GM12891 (cell line): ENCODE measurements at places on chromosomes 6 and 20.

DNA sequence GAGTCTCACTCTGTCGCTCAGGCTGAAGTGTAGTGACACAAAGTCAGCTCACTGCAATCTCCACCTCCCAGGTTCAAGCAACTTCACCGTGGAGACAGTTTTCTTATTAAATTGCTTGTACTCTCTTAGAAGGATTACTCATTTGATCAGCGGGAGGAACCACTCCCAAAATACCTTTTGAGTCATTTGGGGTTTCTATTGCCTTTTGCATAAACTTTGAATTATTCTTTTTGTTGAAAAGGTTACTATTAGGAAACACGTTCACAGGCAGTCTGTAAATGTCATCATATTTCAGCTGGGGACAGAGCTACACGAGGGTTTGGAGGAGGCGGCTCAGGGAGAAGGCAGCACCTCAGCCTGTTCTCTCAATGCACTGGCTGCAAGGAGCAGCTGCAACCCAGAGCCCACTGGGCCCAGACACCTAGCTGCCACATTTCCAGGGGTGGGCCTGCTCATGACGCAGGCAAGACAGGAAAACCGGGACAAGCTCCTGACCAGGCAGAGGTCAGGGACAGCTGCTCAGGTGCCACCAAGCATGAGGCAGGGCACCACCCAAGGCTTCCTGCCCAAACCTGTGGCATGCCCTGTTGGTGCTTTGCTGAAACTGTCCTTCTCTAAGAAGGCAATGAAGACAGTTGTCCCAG lies 205.9 kb downstream of the BMP7 start:
- no peak for DNase-seq

- no peak for DNase-seq
These were observed 140.7 kb downstream of the UBE3D start for GRCh38 chr6:82924799-82925535.

- no peak for DNase-seq
These were observed 27.0 kb upstream of the SLC2A12 start for GRCh38 chr6:134079406-134079921.

DNA sequence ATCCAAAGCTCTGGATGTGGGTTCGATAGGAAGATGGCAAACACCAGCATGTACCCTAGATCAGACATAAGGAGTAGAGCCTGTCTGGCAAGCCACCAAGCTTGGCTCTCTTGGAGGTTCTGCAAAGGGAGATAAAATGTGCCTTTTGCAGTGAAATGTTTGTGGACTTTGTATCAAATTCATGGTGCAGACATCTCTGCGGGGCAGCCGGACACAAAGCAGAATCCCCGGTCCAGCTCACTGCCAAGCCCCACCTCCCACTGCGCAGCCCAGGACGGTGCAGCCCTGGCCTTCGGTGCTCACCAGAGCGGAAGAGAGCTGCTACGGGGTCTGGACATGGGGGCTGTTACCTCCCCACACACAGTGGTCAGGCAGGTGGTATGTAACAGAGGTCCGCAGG lies 333.6 kb upstream of the JARID2 start:
- no peak for DNase-seq

GRCh38 chr20:50673466-50674137 lies 17.7 kb downstream of the RIPOR3 start:
- no peak for DNase-seq

GRCh38 chr20:4883051-4883450 lies 118.3 kb downstream of the SLC23A2 start:
- DNase-seq, result no peak

DNA sequence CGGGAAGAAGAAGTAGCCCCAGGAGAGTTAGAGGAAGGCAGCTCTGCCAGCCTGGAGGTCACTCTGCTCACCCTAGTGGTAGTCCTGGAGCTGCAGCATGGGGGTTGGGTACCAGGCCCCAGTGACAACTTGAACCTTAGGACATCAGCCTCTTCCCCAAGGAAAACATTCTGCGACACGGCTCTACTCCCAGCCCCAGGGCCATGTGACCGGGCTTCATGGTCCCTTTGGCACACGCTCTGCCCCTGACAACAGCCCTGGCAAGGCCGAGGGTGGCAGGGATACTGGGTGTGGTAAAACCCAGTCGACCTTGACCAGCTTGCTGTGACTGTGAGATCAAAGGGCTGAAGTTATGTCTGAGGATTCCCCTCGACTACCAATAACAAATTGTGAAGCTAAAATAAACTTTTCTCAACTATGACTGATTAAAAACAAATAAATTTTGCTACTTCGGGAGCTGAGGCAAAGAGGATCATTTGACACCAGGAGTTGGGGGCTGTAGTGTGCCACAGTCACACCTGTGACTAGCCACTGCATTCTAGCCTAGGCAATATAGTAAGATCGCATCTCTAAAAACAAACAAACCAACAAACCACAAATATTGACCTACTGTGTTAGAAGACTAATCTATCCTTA lies 24.4 kb upstream of the ARID1B start:
- no peak for DNase-seq

- no peak for DNase-seq
These were observed 20.4 kb upstream of the BMP2 start for GRCh38 chr20:6746901-6747609.

DNA sequence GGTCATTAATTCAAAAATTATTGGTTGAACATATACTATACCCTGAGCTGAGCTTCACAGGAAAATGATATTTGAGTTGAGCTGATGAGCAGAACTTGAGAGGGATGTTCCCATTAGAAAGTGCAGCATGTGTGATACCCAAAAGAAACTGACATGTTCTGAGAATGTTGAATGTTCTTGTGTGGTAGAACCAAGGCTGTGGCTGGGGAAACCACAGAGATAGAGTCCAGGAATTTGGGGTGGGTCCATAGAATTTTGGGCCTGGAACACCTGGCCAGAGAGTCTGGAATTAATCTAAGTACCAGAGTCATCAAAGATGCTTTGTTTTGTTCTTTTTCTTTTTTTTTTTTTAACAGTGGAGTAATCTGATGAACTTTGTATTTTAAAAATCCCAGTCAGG lies 88.7 kb downstream of the TBX18 start:
- DNase-seq, result no peak

GRCh38 chr6:10618409-10618808 lies 76.0 kb downstream of the C6orf52 start:
- no peak for DNase-seq

DNA sequence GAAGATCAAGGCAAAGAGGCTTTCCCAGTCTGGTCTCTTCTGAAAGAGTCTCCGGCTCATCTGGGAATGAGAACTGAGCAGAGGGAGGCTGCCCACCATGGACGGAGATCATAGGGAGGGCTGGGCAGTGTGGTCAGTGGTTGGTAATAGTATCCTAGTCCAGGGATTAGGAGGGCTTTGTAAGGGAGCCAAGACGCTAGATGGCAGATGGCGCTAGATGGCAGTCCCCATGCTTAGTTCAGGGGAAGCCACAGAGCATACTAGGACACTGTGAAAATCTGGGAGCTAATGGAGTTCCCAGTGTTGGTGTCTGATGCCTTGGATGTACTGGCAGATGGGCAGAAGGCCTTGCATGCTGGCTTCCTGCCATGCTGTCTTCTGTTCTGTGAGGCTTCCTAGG lies 21.7 kb upstream of the DAAM2 start:
- DNase-seq, result no peak

DNA sequence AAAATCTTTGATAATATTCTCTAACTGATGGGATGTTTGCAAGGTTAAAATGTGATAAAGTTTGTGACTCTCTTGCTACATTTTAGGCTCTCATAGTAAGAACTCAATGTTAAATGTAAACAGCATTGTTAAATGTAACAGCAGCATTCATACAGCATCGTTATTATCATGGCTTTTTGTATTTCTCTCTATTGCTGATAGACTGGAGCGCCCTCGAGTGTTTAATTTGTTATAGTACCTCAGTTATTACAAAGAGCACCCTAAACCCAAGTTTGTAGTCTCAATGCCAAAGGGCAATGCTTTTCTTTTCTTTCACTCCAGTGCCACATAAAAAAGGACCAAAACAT lies 14.9 kb upstream of the TTPAL start:
- no peak for DNase-seq

DNA sequence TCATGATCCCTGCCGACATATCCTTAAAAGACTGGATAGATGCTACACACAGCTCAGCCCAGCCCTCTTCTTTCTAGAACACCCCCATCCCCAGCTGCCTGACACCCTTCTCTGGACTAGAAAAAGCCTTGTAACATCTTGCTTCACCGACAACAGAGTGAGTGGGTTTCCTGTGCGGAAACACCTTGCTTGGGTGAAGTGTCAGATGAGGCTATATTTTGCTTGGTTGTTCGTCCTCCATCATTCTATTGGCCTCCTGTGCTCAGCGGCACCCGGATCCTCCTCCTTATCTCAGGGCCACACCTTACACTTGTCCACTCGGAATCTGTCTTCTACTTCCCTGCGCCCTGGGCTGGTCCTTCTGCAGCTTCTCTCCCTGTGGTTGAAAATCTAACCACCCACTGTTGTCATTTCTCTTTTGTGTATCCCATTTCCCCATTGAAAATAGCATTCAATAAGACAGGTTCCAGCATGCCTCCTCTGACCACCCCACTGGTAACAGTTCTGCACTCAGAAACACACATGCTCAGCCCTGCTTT lies 101.3 kb upstream of the MLN start:
- peak; percentile 35 for DNase-seq

DNA sequence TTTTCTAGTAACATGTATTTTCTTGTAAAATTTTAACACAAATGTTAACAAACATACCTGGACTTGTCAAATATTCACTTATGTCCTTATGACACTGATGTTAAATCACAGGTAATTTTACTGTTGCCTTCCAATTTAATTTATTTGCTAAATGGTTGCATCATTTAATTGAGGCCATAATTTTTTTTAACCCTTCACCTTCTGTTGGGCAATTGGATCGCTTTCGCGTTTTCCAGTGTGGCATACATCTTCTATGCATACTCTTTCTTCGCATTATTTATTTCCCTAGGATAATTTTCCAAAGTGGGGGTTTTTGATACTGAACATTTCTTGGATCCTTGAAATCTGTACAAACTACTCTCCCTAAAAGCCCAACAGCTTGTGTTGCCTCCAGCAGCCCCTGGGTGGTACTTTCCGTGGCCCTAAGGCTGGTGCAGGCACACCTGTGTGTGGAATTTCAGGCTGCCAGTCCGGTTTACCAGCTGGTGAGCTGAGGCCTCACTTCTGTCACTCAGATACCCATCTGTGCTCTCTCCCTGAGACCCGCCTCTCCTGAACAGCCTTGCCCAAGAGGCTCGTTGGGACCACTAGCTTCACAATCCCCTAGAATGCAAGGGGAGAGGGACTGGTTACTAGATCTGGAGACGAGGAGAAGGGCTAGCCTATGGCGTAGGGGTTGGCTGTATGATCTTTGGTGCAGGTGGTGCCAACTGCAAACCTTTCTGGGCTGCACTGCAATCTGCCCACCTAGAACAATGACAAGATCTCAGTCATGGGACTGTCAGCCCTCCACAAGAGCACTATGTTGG lies 11.2 kb upstream of the C20orf144 start:
- DNase-seq, result no peak

DNA sequence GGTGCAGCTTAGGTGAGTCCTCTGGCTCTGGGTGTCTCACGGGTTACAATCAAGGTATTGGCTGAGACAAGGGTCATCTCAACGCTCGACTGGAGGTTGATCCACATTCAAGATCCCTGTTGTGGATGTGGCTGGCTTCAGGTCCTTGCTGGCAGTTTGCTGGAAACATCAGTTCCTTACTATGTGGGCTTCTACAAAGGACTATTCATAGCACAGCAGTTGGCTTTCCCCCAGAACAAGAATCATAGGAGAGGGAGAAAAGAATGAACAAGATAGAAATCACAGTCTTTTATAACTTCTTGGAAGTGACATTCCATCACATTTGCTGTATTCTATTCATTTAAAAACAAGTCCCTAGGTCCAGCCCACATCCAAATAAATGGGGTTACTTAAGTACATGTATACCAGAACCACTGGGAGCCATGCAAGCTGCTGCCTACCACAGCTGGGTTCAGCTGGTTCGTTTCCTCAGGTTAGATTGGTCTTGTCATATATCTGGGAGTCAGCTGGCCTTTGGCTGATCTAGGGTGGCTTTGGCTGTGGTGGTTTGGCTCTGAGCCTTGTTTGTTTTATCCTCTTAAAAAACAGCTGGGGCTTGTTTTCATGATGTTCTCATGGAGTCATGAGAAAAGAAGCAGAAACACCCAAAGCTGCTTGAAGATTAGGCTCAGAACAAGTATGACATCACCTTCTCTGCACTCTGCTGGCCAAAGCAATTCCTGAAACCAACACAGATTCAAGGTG lies 433.2 kb upstream of the SPTLC3 start:
- DNase-seq, result no peak

DNA sequence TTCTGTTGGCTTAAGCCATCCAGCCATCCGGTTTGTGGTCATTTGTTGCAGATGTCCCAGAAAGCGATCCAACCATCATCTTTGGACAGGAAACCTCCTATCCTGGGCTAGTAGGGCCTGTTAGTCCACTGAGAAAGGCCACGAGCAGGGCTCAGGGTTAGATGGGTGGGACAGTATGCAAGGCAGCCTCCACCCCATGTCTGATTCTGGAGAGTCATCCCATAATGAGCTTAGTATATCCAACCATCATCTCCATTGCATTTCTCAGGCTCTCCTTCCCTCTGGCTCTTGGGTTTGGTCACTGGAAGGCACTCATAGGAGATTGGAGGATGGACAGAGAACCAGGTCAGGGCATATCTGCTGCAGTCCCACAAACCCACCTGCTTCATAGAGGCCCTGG lies 117.8 kb downstream of the LRFN2 start:
- DNase-seq, result no peak

DNA sequence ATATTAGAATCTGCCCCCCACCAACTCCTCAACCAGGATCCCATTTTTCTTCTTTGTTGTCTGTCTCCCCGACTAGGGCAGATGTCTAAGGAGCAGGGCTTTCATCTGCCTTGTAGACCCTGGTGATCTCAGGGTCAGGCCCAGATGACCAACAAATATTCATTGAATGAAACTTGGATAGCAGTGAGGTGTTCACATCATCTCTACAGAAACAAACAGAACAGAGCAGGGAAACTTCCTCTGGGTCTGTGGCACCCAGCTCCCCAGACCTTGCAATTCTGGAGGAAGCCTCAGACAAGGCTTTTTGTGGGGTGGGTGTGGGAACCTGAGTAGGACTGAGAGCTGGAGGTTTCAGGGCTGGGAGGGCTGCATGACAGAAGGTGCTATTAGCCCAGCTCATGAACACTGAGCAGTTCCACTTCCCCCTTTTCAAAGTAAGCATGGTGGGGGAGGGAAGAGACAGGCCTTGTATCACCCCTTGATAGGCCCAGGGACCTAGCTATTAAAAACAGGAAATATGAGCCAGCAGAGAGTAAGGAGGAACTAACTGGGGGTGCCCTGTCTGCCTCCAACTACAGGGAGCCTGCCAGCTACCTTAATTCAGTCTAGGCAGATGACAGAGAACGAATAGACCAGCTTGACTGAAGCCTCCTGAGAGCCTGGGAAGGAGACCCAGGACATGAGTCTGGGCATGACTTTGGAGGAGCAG lies 37.3 kb upstream of the TOP1 start:
- peak; percentile 62 for DNase-seq

DNA sequence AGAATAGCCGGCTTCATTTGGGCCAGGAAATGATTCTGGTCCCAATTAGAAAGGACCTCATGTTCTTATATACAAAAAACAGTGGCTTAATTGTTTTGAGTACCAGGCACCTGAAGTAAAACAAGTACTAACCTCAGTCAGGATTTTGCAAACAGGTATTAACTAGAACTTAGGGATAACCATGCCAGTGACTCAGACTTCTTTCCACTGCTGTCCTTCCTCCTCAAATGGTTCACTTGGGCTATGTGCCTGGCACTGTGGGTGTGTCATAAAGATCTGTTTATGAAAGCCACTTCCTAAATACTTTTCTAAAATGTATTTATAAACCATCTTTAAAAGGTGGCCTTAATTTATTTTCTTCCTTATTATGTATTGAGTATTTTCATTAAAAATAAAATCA lies 10.7 kb downstream of the CLDN20 start:
- no peak for DNase-seq
